ENCODE measurements at places on chromosomes 2 and 18. TPM values are rescaled to one million over a fixed set of nuclear protein-coding genes. Genes with fewer than 3 reads are reported as not detected.

DNA sequence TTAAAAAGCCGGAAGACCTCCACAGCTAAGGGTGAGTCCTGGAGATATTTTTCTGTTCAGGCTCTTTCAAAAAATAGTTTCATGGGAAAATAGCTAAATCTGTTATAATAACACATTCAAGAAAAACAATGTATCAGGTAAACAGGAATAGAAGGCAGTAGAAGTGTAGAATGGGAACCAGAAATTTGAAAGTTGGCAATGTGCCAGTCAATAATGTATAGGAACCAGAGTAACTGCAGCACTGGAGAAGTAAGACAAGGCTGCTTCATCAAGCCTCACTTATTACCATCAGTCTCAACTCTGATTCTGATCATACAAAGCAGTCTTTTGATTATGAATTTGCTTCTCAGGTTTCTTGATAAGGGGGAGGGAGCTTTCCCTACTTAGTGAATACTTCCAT, 81.4 kb upstream of the VRK2 start:
- DNase-seq = no peak

GRCh38 chr18:79940126-79940813, 11.2 kb downstream of the SLC66A2 start:
- DNase-seq = no peak

DNA sequence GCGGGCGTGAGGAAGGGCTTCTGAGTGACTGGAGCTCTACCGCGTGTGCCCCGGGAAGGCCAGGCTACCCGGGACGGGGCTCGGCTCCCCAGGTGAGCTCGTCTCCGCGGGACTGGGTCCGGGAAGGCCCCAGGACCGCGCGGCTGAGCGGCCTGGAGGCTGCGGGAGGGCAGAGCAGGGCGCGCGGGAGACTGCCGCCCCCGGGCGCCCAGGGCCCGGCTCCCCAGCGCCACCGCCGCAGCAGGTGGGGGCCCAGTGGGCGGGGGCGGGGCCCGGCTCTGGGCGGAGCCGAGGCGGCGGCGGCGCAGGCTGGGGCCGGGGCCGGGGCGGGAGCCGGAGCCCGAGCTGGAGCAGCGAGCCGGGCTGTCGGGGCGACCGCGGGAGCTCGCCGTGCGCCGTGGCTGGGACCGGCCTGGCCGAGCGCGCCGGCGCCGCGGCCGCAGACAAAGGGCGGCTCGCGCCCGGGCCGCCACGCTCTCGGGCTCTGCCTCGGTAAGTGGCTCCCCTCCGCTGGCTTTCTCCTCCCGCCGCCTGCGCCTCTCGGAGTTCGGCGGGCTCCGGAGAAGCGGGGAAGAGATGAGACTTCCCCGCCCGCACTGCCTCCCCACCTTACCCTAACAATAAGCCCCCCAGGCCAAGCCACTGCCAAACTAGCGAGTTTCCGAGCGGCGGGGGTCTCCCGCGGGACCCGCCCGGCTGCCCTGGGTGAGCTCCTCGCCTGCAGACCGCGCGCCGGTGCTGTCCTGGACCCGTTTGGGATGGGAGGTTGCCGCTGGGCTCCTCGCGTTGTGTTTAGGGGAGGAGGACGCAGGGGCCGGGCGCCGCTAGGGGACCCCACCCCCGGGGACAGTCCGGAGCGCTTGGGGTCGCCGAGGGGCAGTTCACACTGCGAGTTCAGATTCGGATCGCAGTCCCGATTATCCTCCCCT, at the start of gene MAPK4:
Gene MAPK4 (plus strand): TSS at position 336 of the 929 bp plus-strand sequence. CDS start 103,872 bp downstream, outside the sequence.
- no peak for DNase-seq

DNA sequence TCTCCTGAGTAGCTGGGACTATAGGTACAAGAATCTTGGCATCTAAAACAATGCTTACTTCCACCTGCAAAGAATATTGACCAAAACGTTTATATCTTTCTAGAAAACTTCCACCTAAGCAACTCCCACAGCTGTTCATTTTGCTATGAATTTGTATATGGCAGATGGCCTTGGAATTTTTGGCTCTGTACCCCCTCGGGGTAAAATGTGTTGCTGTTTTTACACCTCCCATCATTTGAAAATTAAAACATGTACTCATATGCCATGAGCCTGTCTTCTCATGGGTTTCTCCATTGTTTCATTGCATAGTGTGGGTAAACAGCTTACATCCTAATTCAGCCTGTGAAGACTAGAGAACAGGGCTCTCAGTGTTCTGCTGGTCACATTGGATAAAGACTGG, 853.6 kb upstream of the SOX11 start:
- DNase-seq = no peak

GRCh38 chr18:25604894-25605597, 253.1 kb upstream of the ZNF521 start:
- no peak for DNase-seq

- no peak for DNase-seq
Observed at GRCh38 chr18:38256366-38256765, 690.8 kb upstream of the CELF4 start.

DNA sequence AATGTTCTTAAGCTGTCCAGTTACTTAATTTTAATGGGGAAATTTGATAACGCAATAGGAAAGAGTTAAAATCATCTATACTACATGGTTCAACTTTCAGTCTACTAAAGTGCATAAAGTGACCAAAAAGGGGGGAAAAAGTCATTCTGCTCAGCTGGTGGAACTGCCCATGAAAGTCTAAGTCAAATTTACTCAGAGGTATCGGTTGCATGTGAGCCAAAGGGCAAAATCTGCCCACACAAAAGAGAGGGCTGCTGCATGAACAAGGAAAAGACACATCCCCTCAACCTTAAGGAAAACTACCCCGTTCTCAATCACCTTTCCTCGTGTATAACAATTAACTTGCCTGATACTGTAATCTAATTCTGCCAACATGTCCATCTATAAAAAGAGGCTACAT, 126.1 kb downstream of the TCF4 start:
- no peak for DNase-seq

- DNase-seq = no peak
Observed at GRCh38 chr18:79328887-79329286, 66.8 kb upstream of the NFATC1 start.

- DNase-seq = no peak
Observed at GRCh38 chr2:103525756-103526155, 763.9 kb downstream of the TMEM182 start.

- no peak for DNase-seq
Observed at GRCh38 chr2:239476757-239477585, 76.2 kb upstream of the HDAC4 start.

DNA sequence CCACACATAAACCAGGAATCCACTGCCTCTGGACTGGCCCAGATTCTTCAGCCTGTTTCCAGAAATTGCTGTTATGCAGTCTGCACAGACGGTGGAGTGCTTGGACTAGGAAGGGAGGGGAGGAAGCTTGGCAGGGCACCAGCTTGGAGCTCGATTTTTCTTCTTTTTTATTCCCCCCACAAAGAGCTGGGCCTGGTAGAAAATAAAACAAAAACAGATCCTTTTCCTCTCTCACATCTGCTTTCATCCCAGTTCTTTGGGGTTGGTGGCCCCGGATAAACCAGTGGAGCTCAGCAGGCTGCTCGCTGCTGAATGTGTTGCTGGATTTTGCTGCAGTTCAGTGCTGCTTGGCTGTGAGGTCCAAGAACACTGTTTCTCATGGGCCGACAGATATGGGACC, 16.0 kb downstream of the LRRTM1 start:
- DNase-seq = no peak

- no peak for DNase-seq
Observed at GRCh38 chr2:216932863-216933548, 73.1 kb upstream of the TNP1 start.

- DNase-seq = no peak
Observed at GRCh38 chr2:8154936-8155335, 526.9 kb upstream of the ID2 start.

GRCh38 chr2:3034396-3034795, 343.2 kb downstream of the EIPR1 start:
- no peak for DNase-seq

DNA sequence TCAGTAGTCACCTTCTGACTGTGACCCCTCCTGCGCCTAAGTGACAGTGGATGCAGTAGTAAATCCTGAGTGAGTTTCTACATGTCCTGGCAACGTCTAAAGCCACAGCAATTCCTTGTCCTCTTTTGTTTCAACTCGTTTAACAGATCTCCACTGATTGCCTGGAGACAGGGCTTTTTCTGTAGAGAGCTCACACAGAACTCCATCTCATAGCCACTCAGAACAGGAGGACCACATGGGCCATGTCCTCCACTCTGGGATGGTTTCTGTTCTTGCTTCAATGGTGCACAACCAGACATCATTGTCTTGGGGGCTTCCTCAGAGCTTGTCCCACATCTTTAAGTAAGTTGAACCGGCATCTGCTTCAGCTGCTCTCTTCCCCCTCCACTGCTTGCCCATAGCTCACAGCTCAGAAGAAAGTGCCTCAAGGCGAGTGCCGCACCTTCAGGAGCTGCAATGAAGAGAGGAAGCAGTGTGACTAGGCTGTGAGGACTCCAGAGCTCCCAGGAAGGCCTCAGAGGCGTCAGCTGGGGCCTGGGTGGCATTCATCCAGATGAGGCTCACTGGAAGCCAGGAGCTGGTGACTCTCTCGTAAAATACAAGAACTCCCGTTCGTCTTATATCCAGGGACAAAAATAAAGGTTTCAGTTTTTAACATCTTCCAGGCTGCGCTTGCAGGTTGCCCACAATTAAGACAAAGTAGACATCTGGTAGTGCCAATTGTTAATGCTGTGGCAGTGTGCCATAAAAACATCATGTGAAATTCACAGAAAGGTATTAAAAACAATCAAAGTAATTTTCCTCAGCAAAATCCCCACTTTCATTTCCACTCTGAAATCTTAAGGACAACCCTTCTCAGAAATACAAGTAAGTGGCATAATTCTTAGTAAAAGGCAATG, 37.3 kb downstream of the ST3GAL5 start:
- no peak for DNase-seq

The AFG3L2 gene
- total RNA-seq = 100 TPM

The CPO gene
- not detected for total RNA-seq

The SLC14A1 gene
- total RNA-seq = not detected

The DNMT3A gene
- total RNA-seq = 5.7 TPM

The MAPRE3 gene
- 68.3 TPM for total RNA-seq

The IL1R2 gene
- total RNA-seq = not detected

All from myocyte (in vitro differentiated cells).